ENCODE measurements at places on chromosomes 3 and 15. TPM values are rescaled to one million over a fixed set of nuclear protein-coding genes. Genes with fewer than 3 reads are reported as not detected.

The ISLR gene
- 194 TPM for total RNA-seq

The TMCO5A gene
- not detected for total RNA-seq

The ADCY5 gene
- total RNA-seq = 1.3 TPM

The CNTN3 gene
- total RNA-seq = 5.0 TPM

The HEG1 gene
- total RNA-seq = 95.2 TPM

The NR1I2 gene
- not detected for total RNA-seq

Data from hair follicle dermal papilla cell (primary cell).